Stimulated activated CD8-positive, alpha-beta memory T cell treated with anti-CD3 and anti-CD28 coated beads, Interleukin-4, amount 100 ng/mL, for 1 hour (primary cell): ENCODE measurements at places on chromosomes 13 and 19.

DNA sequence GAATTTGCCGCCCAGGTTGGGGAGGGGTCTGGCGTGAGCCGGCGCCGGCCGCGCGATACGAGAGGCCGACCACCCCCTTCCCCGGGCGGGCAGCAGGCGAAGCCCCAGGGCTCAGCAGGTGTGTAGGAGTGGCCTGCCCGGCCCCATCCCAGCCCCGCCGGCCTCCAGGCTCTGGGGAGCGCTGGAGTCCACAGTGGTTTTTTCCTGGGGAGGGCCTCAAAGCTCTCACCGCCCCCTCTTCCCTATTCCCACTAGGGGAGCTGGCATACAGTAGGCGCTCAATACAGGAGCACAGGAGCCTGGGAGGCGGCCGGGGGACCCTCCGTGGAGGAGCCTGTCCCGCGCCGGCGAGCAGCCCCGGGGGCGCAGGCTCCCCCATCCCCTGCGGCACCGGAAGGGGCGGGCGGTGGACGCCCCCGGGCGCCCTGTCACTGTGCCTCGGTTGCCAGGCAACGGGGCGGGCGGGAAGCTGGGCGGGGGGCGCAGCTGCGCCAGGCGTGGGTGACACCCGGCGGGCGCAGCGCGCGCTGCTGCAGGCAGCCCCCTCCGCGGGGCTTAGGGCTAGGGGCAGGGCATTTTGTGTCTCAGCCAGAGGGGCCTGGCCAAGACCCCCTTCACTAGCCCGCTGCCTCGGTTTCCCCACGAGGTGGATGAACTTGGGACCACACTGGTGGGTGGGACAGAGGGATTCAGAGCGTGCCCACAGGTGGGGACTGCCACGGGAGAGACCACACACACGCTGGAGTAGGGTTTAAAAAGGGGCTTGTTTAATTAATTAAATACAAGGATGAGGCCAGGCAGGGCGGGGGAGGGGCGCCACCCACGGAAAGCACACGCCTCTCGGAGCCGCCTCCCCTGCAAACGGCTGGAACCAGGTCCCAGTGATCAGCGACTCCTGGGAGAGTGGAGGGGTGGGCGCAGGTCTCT, 3.6 kb upstream of the REXO1 start:
- no peak for DNase-seq

DNA sequence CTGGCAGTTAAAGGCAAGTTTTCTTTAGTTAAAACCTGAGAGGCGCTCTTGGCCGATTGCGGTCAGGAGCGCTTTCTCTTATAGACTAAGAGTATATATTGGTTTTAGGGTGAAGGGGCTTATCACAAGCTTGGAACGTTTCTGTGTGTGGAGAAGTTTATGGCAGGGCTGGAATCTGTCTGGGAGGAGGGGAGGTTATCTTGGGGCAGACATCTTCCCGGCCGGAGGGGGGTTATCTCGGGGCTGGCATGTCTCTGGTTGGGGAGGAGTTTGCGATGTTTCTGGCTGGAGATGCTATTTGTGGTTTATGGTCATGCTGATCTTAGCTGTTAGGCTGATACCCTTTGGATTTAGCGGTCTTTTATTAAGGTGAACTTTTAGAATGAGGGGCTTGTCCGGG, 18.3 kb downstream of the KDM4B start:
- DNase-seq = no peak

- no peak for DNase-seq
These were observed 168.3 kb upstream of the RNF113B start for GRCh38 chr13:98345107-98345935.

DNA sequence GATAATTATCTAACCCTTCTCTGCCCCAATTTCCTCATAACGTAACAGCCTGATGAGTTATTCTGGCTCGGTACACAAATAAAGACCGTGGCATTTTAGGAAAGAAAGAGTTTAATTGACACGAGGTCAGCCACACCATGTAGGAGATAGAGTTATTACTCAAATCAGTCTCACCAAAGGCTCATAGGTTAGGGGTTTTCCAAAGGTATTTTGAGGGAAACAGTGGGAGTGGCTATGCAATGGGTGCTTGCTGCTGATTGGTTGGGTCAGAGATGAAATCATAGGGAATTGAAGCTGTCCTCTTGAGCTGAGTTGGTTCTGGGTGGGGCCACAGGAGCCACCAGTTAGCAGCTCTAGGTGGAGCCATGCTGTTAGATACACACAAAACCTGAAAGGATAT, 137.5 kb downstream of the FREM2 start:
- no peak for DNase-seq

GRCh38 chr13:27086599-27087265, 84.9 kb downstream of the USP12 start:
- DNase-seq = no peak

- DNase-seq = no peak
These were observed at the start of gene CACNG7 for GRCh38 chr19:53908935-53909415. TSS of gene CACNG7 (plus strand) at chr19:53909278. CDS start at chr19:53912832, 3,554 bp downstream.

- no peak for DNase-seq
These were observed 1178.0 kb downstream of the UQCRFS1 start for GRCh38 chr19:28034936-28035335.

DNA sequence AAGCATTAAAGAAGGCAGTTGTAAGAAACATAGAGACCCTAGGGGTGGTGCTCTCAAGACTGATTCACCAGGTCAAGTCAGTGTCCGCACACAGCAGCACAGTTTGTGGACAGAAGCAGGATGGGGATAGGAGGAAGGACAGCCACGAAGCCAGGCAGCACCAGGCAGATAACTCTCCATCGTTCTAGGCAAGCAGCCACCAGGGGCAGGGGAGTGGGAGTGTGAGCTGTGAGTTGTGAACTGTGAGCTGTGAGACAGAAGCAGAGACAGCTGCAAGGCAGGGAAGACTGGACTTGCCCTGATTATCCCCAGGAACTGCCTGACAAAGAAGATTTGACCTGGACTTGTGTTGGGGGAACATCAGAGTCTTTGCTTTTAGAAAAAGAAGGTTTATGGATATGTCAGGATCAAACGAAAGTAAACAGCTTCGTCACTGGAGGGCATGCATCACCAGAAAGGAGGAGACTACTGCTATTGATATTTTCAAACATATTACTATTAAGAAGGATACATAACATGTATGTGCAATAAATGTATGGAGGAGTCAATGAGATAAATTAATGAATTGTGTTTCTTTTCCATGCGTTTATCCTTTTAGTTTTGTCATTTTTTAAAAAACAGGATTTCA, 286.1 kb downstream of the IRS2 start:
- no peak for DNase-seq

GRCh38 chr13:38849315-38849714, 141.3 kb downstream of the STOML3 start:
- no peak for DNase-seq
